Epithelial cell of prostate (primary cell): ENCODE measurements at places on chromosomes 12 and 14.

GRCh38 chr12:75870878-75871277 is 160.7 kb downstream of the PHLDA1 start:
- DNase-seq: no peak

DNA sequence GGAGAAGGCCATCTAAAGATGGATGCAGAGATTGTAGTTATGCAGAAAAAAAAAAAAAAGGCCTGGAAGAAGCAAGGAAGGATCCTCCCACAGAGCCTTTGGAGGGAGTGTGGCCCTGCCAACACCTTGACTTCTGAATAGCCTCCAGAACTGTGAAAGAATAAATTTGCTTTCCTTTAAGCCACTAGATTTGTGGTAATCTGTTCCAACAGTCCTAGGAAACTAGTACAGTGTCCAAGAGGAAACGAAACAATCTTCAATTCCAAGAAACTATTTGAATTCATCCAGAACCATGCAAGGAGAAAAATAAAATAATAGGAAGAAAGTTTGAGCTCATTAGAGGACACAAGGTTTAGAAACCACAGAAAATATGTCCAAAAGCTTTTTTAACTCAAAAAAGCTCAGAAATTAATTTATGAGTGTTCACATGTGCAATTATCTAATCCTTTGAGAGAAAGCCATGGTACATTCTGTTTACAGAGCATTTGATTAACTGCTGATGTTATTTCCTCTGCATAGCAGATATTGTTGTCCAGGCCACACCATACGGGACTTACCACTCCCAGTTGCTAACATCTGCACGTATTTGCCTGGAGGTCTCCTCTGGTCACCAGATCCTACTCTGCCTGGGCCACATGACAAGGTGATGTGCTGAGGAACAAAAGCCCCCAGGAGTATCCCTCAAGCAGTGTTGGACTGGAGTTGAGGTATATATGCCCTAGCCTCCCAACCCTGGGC is 30.0 kb upstream of the STAB2 start:
- DNase-seq: no peak

DNA sequence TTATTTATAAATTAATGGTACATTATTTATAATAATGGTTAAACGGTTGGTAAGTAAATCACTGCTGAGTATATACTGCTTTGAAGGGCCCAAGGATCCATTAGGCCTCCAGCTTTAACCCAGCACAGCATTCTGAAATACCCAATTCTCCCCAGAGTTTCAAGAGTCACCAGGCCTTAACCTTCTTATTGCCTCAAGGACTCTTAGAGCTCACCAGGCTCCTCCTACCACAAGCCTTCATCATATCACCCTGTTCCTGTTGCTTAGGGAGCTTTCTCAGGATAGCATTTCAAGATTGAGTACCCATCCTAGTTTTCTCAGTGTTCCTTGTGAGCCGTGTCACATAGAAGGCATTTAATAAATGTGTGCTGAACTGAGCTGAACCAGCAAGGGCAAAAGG is 242.5 kb downstream of the FBXL14 start:
- no peak for DNase-seq

DNA sequence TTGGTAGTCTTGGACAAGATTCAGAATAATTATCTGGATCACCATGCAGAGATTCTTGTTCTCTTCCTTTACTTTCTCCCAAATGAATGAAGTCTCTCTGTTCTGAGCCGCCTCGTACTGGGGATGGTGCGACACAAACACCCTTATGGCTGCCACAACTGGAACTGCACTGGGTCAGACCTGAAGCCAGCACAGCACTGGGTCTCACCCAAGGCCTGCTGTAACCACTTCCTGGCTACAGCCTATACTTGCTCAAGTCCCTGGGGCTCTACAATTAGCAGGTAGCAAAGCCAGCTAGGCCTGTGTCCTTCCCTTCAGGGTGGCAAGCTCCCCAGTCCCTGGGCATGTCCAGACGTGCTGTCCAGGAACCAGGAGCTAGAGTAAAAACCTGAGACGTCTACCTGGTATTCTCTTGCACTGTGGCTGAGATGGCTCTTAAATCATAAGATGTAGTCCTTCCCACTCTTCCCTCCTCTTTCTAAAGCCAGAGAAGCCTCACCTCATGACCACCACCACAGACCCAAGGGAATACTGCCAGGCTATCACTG is 27.6 kb downstream of the IFNG start:
- peak; percentile 27 for DNase-seq

DNA sequence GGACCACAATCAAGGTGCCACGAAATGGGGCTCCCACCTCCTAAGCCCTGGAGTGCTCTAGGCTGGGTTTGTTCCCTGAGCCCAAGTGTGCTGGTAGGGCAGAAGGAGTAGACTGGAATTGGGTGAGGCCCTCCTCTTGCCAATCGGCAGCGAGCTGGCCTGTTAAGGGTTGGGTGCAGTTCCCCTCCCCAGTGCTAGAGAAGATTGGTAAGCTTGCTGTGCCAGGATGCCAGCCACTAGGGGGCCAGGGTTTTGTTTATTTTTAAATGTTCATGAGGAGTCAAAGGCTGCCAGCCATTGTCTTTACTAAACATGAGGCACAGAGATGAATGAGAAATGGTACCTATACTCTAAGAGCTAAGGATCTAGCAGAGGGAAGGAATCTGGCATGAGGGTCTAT is 79.7 kb downstream of the SPTB start:
- DNase-seq: no peak

DNA sequence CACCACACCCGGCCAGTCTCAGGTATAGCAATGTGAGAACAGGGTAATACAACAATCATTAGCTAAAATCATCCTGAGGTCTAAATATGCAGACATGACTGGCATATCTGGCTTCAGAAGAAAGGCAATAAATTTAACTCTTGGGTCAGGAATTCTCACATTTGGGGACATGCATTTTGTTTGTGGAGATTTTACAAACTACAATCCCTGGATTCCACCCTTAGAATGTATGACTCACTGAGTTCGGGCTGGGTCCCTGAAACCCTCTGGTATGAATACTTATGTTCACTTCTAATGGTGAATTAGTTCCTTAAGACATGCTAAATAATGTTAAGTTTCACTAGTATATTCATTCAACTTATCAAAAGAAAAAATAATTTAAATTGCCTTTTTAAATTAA is 98.9 kb upstream of the HMGA2 start:
- DNase-seq: no peak

DNA sequence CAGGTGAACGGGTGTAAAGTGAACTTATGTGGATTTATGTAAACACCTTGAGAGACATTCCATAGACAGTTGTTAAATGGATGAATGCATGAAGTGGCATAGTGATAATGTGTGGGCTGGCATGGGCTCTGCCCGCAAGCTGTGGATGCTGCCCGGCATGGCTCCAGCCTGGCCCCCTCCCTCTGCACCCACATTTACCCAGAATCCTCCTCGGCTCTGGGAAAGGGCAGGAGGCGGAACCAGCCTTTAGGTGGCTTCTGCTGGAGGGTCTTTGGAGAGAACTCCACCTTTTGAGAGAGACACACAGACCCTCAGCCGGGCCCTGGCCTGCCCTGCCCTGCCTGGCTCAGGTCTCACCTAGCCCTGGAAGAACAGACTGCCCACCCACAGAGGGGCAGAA is 18.7 kb downstream of the RASAL1 start:
- DNase-seq: no peak

DNA sequence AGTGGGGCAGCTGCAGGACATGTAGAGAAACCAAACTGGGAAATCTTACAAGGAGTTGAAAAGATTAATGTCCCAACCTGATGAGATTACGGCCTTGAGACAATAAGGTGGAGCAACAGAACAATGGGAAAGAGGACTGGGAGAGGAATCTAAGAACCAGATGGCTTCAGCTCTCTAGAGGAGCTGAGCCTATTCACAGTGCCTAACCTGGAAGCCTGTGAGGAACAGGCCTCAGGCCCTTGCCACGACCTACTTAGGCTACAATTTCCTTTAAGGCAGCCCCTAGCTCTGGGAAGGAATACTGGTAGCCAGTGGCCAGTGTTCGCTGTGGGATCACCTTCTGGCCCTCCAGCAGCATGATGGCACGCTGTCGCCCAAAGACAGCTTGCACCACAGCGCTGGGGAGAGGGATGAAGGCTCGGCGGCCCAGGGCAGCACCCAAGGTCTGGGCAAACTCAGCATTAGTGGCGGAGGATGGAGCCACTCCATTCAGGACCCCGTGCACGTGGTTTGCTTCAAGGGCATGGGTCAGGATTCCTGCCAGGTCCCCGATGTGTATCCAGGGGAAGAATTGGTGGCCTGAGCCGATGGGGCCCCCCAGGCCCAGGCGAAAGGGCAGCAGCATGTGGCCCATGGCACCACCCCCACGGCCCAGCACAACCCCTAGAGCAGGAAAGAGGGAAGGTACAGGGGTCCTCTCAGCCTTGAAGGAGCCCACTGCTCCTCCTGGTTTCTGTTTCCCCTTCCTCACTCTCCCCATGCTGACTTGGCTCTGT is 2.6 kb downstream of the SDR39U1 start:
- DNase-seq: no peak

DNA sequence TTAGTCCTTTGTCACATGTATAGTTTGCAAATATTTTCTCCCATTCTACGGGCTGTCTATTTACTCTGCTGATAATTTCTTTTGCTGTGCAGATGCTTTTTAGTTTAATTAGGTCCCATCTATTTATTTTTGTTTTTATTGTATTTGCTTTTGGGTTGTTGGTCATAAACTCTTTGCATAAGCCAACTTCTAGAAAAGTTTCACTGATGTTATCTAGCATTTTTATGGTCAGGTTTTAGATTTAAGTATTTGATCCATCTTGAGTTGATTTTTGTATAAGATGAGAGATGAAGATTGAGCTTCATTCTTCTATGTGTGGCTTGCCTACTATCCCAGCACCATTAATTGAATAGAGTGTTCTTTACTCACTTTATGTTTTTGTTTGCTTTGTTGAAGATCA is 1008.4 kb upstream of the ATXN7L3B start:
- DNase-seq: no peak

DNA sequence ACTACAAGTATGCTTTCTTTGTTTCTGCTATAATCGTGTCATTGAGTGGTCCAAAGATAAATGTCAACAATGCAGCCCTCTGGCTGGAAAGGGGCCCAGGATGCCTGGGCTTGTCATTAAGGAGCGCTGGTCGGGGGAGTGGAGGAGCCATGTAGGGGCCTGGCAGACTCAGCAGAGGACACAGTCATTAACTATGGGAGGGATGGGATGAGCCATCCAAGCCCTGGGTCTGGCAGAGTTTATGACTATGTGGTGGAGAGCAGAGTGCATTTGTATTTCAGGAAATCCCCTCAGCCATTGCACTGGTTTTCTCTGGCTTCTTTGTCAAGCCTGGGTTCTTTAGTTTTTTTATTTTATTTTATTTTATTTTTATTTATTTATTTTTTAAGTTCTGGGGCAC is 243.1 kb downstream of the C12orf75 start:
- DNase-seq: no peak

DNA sequence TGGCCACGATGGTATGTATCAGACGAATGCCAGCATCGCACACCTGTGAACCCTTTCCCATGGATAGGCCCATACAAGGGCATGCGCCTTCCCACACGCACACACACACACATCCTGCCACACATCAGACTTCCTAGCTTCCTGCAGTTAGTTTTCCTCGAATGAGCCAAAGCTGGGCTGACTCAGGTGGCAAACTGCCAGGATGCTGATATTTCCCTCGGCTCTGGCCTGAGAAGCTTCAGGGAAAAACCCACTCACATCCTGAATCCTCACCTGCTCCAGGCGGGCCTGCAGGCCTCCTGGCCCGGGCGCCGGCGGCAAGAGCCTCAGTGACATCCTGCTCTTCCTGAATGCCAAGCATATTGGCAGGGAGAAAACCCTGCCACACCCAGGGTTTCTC is 22.4 kb downstream of the CALM1 start:
- peak; percentile 89 for DNase-seq
